AG09319 (cell line): ENCODE measurements at places on chromosomes 11 and 22.

- DNase-seq, result peak; percentile 14
These were observed 30.4 kb upstream of the CREB3L1 start for GRCh38 chr11:46247090-46247489.

- peak; percentile 71 for DNase-seq
These were observed at the start of gene TRABD for GRCh38 chr22:50185375-50186087. TSS of gene TRABD (plus strand) at chr22:50185913. CDS start at chr22:50193061, 7,148 bp downstream.

DNA sequence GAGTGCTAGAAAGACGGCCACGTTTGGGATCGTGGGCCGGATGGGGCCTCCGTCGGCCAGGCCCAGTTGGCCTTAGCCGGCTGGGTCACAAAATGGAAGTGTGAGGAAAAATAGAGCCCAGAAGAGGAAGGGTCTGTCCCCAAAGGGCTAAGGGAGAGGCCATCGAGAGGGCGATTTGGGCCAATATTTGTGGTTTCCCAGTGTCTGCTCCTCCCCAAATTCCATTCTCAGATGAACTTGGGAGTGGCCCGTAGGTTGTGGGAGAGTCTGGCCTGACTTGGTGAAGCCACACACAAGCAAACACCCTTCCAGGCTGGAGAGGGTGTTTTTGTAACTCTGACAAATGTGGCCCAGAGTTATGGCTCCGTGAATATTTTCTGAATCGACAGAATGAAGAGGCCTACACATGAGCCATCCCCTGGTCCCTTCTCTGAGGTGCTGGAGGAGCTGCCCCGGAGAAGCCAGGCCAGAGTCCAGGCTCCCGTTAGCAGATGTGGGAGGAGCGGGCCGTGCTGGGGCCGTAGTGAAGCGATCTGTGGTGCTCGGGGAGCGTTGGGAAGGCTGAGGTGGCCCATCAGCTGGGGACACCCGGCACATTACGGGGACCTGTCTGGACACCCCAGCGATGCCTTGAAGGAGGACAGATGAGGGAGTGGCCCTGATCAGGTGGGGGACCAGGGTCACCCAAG is 73.5 kb upstream of the PPARA start:
- no peak for DNase-seq

DNA sequence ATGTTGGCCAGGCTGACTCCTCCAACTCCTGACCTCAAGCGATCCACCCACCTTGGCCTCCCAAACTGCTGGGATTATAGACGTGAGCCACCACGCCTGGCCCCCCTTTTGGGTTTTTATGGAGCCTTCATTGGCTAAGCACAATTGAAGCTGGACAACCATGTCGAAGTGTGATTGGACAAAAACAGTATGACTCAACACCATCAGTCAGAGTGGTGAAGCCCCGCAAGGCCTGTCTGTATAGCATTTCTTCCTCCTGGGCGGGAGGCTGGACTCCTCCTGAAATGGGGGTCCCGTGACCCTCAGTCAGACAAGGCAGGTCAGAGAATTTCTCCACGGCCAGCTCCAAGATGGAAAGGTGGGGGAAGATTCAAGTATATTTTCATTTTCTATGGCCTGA is 3.1 kb upstream of the PARVB start:
- DNase-seq, result no peak

GRCh38 chr11:1762537-1763302 is 1.0 kb downstream of the CTSD start:
- DNase-seq, result no peak

DNA sequence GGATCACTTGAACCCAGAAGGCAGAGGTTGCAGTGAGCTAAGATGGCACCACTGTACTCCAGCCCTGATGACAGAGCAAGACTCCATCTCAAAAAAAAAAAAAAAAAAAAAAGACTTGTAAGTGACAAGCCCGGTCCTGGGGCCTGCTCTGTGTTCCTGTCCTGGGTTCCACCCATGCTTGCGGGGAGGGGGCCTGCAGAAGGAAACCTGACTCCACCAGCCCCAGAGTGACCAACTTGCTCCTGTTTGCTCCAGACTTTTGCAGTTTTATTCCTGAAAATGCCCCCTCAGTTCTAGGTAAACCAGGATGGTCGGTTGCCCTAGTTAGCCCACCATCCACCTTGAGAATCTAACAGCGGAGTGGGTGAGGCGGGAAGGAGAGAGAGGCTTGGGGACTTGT is 10.1 kb upstream of the LRP5 start:
- no peak for DNase-seq

GRCh38 chr22:48104766-48105165 is 1342.3 kb downstream of the TBC1D22A start:
- no peak for DNase-seq

DNA sequence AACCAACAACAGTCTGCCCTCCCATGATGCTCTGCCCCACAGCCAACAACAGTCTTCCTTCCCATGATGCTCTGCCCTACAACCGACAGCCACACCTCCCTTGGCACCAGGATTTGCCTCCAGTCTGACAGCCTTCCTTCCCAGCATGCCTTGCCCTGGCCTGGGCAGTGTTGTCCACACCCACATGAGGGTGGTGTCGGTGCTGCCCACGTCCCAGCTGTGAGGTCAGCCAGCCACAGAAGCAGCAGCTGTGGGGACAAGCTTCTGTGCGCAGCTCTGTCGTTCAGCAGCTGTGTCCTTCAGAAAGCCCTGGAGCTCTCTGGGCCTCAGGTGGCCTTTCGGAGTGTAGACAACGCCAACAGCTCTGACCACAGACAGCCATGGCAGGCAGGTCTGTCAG is 1378.9 kb downstream of the BRD1 start:
- no peak for DNase-seq

DNA sequence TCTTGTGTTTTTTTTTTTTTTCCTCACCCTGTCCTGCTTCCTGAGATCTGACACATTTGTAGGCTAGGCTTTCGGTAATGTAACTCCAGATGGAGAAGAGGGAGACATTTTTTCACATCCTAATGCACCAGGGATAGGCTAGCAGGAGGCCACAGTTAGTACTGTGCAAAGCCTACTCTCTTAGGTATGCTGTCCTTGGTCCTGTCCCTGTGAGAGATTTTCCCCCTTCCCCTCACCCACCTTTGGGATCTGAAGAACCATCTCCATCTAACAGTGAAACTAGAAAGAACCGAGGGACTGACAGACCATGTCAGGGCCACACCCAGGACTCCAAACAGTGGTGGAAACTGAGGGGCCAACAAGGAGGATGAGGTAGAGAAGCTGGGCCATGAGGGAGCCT is 29.2 kb downstream of the ADAMTS8 start:
- DNase-seq, result no peak

DNA sequence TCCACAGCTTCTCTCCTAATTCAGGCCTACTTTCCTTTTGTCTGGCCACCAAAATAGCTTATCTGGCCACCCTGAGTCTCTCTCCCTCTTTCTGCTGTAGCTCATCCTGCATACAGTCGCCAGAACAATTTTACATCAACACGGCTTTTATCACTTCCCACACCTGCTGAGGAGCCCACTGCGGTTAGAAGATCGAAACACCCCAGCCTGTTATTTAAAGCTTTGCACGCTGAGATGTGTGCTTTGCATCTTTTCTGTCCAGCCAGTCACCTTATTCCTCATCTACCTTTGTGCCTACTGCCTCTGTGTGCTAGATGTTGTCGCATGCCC is 96.0 kb downstream of the COMMD9 start:
- no peak for DNase-seq

DNA sequence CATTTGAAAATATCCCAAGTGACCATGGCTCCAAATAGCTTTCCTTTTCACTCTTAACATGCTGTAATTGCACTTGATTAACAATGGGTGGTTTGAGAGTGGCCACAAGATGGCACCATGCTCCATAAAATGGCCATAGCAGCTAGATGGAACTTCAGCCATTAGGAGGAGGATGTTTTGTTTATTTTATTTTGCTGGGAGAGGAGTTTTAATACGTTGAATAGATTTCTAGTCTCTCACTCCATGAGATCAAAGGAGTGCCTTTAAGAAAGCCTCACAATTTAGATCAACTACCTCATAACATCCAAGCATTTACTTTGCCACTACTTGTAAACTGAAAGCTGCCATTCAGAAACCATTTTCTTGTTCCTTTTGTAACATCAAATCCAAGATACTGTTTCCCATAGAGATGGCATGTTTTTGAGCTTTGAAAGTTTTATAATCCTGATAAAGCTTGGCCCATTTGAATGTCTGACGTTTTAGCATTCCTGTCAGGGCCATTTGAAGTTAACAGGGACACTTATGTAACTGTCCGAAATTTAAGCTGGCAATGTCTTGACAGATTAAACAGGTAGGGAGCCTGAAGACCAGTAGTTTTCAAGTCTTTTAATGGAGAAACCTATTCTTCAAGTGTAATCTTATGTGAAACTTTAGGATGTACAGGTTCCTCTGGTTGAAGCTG is 4.7 kb downstream of the FEN1 start:
- DNase-seq, result peak; percentile 67

GRCh38 chr11:110491577-110492320 is 62.0 kb downstream of the FDX1 start:
- no peak for DNase-seq

- DNase-seq, result no peak
These were observed 61.3 kb downstream of the BCL2L13 start for GRCh38 chr22:17699696-17700340.
